ENCODE measurements at places on chromosomes 3 and 15. TPM values are rescaled to one million over a fixed set of nuclear protein-coding genes. Genes with fewer than 3 reads are reported as not detected.

Gene CDHR4
- total RNA-seq = 0.23 TPM

Gene FEZF2
- total RNA-seq = not detected

Gene SLC2A2
- not detected for total RNA-seq

Gene TERC
- total RNA-seq = not detected

Gene ACTL6A
- 55.8 TPM for total RNA-seq

Gene CCDC13
- total RNA-seq = 0.60 TPM

Gene EBLN2
- total RNA-seq = 0.39 TPM

Gene SAMMSON
- not detected for total RNA-seq

Gene DAPK2
- total RNA-seq = 3.9 TPM

Gene CLRN1
- total RNA-seq = not detected

Gene TMCO5A
- not detected for total RNA-seq

Gene CGNL1
- 0.93 TPM for total RNA-seq

Gene TTC21A
- 1.9 TPM for total RNA-seq

Gene LSAMP
- 0.04 TPM for total RNA-seq

Gene VWA5B2
- total RNA-seq = 0.38 TPM

Gene KBTBD13
- total RNA-seq = not detected

Gene PPARG
- total RNA-seq = 34.3 TPM

Gene UQCRC1
- 191 TPM for total RNA-seq

Gene CAPN3
- total RNA-seq = 0.47 TPM

Gene NAALADL2
- not detected for total RNA-seq

Gene ANKRD63
- 0.67 TPM for total RNA-seq

Gene FBXL22
- 0.32 TPM for total RNA-seq

Gene AMIGO3
- 0.56 TPM for total RNA-seq

Gene GOLGA8H
- 1.2 TPM for total RNA-seq

Gene CADPS
- total RNA-seq = not detected

Gene ZNF662
- not detected for total RNA-seq

Gene CFAP161
- total RNA-seq = not detected

Gene SH3GL3
- 1.3 TPM for total RNA-seq

Gene GP9
- not detected for total RNA-seq

Gene RFC4
- total RNA-seq = 45.6 TPM

Gene CYP8B1
- not detected for total RNA-seq

Gene SPATA12
- 0.41 TPM for total RNA-seq

Gene EXD1
- not detected for total RNA-seq

Gene MME
- total RNA-seq = not detected

Gene ZPLD1
- 0.05 TPM for total RNA-seq
